Stimulated activated CD8-positive, alpha-beta memory T cell treated with anti-CD3 and anti-CD28 coated beads, Interleukin-4, amount 100 ng/mL, for 1 hour (primary cell): ENCODE measurements at places on chromosomes 7 and 10.

GRCh38 chr10:97096261-97097083 lies 89.3 kb downstream of the SLIT1 start:
- DNase-seq, result no peak

GRCh38 chr10:22631185-22631584 lies 83.2 kb downstream of the PIP4K2A start:
- no peak for DNase-seq

GRCh38 chr7:70312336-70312735 lies 714.1 kb downstream of the AUTS2 start:
- no peak for DNase-seq

DNA sequence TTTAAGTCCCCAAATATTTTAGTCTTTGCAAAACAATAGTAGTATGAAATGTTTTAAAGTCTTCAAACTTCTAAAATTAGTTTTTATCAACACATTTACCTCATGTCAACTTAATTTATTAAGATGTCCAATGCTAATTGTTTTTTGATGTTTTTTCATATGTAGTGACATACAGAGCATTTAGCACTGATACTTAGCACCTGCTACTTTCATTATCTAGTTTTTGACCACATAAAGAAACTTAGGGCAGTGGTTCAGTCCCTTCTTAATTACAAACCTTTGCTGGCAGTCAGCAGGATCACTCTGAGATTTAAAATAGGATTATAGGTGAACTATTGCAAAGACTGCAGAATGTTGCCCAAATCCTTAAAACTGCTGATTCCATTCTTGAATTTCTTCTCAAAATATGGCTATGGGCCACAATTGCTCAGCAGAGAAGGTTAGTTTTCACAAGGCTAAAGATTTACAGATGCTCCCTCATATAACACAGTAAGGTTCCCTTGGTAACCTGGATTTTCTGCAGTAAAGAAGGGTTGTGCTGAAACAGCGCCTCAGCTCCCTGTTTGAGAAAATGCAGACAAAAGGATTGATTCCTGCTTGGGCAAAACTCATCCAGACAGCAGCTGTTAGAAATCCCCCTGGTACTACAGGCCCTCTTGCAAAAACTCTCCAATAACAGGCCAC lies 3.4 kb downstream of the GPR85 start:
- DNase-seq, result no peak

DNA sequence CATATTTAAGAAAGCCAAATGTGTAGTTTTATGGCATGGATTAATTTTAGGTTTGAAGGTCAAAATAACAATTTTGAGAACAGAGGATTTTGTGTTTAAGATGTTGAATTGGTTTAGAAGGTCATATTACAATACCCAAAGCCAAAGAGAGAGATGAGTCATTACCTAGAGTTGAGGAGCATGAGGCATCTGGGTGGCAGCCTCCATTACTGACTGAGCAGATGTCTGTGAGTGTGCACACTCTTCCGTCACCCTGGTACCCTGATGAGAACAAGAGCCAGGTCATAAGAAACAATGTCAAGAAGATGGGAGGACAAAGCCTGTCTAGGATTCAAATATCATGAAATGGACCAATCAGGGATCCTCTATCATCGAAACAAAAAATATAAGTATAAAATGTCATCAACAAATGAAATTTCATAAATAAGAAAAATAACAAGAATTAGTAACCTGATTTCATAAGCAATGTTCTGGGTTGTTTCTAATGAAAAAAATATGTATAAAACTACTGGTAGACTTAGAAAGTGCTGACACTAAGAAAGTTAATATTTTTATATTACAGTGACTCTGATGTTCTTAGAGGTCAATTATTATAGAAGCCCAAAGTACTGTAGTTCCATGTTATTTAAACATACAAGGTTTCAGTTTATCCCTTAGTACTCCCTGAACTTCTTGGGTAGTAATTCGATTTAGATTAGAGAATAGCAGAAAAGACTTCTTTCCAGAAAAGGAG lies 20.0 kb downstream of the CUBN start:
- DNase-seq, result no peak

- DNase-seq, result no peak
Measured at GRCh38 chr7:74275401-74275881, 13.8 kb upstream of the CLIP2 start.

DNA sequence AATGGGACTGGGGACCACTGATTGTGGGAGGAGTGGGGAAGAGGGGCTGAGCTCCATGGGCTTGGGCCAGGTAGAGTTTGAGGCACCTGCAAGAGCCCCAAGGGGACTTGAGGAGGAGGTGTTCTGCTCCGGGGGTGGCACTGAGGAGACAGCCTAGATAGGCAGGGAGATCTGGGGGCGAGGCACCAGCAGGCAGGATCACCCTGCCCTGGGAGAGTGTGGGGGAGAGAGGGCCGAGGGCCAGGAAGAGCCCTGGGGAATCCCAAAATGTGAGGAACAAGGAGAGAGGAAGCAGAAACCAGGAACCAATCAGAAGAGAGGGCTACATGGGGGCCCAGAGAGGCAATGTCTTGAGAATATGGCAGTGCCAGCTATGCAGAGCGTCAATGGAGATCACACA lies 34.6 kb downstream of the LEP start:
- no peak for DNase-seq

- no peak for DNase-seq
Measured at GRCh38 chr7:65988084-65988483, 6.1 kb upstream of the GUSB start.

- no peak for DNase-seq
Measured at GRCh38 chr10:27578316-27578715, 74.2 kb downstream of the RAB18 start.

GRCh38 chr7:157233677-157234076 lies 95.0 kb downstream of the UBE3C start:
- no peak for DNase-seq

- DNase-seq, result no peak
Measured at GRCh38 chr10:90779548-90779947, 78.3 kb downstream of the HTR7 start.

- no peak for DNase-seq
Measured at GRCh38 chr7:47506382-47507339, 75.2 kb downstream of the TNS3 start.

DNA sequence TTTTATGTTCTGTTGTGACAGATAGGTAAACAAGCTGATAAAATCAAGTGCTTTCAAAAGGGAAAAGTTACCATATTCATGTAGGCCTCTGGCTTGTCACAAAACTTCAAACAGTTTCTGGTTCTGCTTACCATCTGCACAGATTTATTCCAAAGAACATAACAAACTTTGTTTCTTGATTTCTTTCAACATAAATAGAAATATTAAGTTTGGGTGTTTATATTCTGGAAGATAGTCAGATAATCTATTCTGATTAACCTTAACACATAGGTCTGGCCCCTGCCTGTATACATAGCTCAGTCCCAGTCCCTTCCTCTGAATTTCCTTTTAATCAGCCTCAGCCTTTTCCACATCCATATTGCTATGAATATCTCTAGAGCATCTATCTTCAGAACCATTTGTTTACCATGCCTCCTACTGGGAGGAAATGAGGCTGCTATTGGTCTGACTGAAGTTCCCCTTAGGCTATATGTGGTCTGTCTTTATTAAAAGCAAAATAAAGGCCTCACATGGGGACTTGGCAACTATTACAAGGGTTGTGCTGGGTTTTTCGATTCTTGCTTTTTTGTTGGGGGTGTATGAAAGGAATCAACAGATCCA lies 319.0 kb downstream of the HPSE2 start:
- DNase-seq, result no peak

DNA sequence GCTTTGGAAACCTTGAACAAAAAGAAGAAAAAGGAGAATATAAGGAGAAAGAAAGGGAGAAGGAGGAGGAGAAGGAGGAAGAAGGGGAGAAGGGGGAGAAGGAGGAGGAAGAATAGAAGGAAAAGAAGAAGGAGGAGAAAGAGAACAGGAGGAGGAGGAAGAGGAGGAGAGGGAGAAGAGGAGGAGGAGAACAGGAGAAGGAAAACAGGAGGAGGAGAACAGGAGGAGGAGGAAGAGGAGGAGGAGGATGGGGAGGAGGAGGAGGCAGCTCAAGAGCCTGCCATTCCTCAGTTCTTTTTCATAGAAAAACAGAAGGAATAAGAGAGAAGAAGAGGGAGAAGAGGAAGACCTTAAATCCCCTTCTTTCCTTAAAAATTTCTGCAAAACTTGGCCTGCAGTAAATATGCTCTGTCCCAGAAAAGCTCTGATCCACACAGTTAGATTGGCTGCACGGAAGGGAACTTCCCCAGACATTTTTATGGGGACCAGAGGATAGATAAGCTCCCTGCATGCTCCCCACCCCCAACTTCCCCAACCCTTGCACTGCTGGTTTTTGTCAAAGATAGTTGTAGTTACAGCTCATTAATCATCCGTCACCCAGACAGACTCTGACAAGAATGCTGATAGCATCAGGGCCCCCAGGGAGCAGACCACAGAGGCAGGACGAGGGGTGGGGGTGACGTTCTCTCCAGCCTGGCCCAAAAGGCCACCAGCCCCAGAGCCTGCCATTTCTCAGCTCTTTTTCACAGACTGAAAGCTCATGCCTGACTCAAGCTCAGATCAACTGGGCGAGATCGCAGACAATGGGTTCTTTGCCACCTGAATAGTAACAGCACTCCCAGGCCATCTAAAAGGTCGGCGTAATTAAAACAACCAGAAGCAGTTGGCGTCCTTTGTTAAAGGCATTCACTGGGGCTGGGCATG lies 34.5 kb upstream of the LYZL1 start:
- DNase-seq, result no peak

DNA sequence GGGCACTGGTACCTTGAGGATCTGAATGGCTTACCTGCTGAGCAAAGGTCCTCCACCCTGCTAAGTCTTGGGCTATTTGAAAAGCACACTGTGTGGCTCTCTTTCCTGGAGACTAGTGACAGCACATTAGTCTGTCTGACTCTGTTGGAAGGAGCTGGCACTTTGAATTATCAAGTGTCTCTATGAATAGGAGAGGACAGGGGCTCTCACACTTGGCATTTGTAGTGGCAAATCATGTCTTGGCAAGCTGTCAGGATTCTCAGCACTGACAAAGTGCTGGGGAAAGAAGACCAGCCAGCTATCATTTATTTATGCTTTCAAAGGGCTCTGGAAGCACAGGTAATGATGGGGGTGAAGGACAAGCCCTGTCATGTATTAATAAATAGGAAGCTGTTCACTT lies 62.8 kb downstream of the MTPN start:
- DNase-seq, result no peak

GRCh38 chr10:60434418-60435046 lies 44.9 kb upstream of the ANK3 start:
- DNase-seq, result no peak

DNA sequence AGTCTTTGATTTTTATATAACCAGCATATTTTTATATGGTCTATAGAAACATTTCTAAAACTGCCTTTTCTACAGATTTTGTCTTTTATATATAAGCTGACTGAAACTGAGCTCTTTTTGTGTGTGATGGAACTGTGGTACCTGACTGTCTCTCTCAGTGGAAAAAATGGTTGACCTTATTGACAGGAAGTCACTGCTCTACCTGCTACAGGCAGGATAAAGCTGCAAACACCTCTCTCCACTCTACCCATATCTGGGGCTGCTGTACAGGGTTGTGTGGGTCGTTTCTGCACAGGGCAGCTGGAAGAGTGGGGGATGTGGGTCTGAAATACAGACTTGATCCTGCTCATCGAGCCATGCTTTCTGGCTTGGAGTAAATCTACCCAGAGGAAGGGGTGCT lies 48.5 kb downstream of the BBS9 start:
- no peak for DNase-seq

DNA sequence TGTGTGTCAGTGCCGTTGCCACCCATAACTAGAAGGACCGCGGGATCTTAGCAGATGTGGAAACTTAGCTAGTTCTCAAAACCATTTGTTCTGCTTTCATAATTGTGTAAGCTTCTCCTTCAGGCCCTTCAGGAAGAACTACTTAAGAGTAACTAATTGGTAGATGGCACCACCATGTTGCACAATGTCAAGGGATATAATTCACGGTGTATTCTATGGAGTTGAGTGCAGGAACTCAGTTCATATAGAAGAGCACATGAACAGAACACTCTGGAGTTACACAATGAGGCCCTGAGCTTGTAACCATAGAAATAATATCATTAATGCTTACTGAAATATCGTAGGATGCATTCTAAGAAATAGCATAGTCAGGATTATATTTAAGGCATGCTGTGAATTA lies 126.5 kb upstream of the GAD2 start:
- DNase-seq, result no peak

GRCh38 chr10:58857251-58857805 lies 319.1 kb upstream of the PHYHIPL start:
- no peak for DNase-seq

GRCh38 chr10:18968159-18968558 lies 80.4 kb upstream of the MALRD1 start:
- no peak for DNase-seq

- DNase-seq, result no peak
Measured at GRCh38 chr10:62106929-62107519, 161.6 kb downstream of the RTKN2 start.

GRCh38 chr7:135981958-135982646 lies 4.9 kb upstream of the MTPN start:
- DNase-seq, result no peak

DNA sequence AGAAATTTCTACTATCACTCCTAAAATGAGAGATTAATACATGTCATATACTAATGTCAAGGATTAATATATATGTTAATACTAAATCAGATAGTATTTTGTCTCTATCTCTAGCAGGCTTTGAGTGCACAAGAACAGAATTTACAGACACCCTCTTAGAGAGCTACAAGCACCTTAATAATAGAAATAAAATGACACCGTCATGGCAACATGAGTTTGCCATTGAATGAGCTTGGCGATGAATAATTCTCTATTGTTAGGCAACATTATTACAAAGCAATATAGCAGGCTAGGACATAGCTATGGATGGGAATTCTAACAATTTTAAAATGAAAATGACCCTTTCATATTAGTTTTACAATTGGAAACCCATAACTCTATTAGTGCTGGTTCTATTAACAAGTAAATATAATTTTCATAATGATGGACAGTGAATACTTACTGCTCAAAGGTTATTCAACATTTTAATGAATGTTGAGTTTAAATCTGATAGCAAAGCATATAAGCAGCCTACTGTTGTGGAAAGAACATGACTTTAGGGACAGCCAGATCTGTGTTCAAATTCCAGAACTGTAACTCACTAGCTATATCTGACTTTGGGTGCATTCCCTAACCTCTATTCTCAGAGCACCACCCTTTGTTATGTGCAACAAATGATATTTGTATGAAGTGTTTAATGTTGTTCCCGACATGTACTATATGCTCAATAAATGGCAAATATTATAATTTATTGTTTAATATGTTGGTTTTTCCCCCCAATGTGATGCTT lies 184.5 kb upstream of the DKK1 start:
- no peak for DNase-seq

DNA sequence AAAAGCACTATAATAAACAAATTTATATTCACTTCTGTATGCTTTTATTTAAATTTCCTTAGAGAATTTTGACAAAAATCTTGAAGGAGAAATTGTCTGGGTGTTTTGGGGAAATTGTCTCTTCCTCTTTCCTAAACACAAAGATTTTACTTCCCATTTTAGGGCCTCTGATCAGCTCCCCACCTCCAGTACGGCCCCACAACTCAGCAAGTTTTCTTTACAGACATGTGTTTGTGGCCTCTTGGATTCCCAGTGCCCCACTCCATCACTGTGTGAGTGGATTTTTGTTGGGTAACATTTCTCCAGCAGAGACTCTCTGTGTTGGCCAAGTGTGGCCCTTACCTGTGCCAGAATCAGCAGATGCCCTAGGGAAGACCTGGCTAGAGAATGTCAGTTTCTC lies 182.8 kb upstream of the CDC14C start:
- DNase-seq, result no peak

- no peak for DNase-seq
Measured at GRCh38 chr7:125347269-125347668, 417.6 kb upstream of the POT1 start.

GRCh38 chr7:150993511-150993910 lies 2.7 kb downstream of the NOS3 start:
- DNase-seq, result no peak
